ENCODE measurements at places on chromosomes 6 and 20. TPM values are rescaled to one million over a fixed set of nuclear protein-coding genes. Genes with fewer than 3 reads are reported as not detected.
A peak's percentile ranks its signal among the peaks of the same experiment; 100 is the strongest.

GRCh38 chr6:94357381-94357980 lies 938.1 kb upstream of the EPHA7 start:
- DNase-seq = no peak

GRCh38 chr6:6678185-6678671 lies 89.7 kb downstream of the LY86 start:
- no peak for DNase-seq

GRCh38 chr6:195861-196360 lies 96.4 kb upstream of the DUSP22 start:
- peak; percentile 84 for DNase-seq

DNA sequence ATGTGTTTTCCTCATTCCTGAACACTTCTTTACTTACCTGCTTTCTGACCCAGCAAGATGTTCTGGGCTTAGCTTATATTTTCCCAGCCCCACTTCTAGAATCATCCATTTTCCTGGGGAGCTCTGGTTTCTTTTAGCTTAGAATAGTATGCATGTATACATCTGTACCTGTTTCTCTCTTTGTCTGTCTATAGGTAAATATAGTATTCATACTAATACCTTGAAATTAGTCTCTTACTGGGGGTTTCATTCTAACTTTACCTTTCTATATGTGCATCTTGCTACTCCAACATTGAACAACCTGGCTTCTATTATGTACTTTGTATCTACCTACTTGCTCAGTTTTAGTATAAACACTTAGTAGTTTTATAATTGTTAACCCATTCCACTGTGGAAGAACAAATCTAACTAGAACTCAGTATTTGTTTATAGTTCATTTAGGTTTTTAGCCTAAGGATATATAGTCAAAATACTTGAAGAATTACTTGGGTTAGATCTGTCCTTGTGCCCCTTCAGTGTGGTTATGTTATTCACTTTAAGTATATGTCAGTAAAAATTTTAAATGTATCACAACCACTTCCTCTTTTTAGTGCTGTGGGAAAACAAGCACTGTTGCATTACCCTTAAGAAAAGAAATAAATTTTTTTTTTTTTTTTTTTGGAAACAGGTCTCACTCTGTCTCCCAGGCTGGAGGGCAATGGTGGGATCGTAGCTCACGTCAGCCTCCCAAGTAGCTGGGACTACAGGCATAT lies 54.0 kb downstream of the ASXL1 start:
- no peak for DNase-seq

DNA sequence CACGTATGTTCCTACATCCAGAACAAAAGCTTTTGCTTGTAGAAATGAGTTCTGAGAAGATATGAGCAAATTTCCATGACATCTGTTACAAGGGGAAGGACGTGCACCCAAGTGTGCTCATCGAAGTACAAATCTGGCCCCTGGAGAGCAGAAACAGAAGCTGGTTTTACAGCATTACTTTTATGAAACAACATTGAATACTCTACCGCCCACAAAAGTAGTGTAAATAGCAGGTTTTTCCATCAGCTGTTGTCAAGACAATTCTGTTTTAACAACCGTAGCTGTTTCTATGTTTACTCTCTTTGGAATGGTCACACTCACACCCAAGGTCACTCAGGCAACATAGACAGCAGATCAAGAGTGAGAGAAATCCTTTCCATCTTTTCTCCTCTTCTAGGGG lies 114.2 kb upstream of the SSTR4 start:
- no peak for DNase-seq

GRCh38 chr6:17905611-17906592 lies 81.5 kb downstream of the KIF13A start:
- DNase-seq = no peak

DNA sequence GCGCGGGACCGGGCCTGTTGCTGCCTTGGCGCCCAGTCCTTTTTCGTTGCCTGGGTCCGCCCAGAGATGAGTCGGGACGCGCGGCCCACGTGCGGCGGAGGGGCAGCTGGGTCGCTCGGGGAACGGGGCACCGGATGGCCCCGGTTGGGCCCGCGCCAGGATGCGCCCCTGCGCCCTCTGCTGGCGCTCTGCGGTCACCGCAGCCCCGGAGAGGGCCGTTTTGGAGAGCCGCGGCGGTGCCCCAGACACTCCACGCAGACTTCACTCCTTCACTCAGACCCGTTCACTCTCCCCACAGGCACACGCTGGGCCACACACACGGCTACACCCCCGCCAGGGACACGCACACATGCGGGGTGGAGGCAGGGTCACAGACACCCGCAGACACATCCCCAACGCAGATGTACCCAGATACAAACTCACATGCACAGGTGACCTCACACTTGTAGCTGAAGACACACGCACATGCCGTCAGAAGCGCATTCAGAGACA lies 38.8 kb downstream of the SRC start:
- DNase-seq = peak; percentile 85

- DNase-seq = no peak
These were observed 750.5 kb downstream of the FRK start for GRCh38 chr6:115310156-115310555.

GRCh38 chr6:108706649-108707048 lies 141.6 kb upstream of the ARMC2 start:
- DNase-seq = no peak

- peak; percentile 15 for DNase-seq
These were observed 84.8 kb downstream of the TAF4 start for GRCh38 chr20:61980647-61981583.

GRCh38 chr20:44759595-44759994 lies 13.9 kb downstream of the KCNK15 start:
- DNase-seq = no peak

DNA sequence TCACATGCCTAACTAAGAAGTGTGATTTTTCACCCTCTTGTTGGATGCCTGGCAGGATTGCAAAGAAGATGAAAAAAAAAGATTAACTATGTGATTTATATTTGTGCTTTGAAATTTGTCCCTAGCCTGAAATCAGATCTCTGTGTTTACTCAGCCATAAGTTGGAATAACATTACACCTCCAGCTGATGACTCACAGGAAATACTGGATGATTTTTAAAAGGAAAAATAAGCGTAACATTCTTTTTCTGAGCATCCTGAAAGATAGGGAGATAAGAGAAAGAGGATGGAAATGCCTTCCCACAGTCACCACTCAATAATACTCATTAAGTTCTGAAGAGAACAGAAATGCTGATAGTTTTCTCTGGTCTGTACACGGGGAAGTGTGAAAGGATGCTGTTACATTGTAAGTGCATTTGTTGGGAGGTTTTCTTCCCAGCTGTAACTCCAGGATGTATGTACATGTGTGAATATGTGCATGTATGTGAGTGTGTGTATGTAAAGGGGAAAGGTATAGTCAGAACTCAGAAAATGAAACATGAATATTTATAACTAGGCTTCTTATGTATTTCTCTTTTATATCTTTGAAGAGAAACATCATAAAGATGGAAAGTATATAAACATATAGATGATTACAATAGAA lies 37.4 kb upstream of the RIPPLY2 start:
- DNase-seq = no peak

GRCh38 chr6:43715056-43715788 lies 27.6 kb upstream of the MRPS18A start:
- DNase-seq = no peak

- no peak for DNase-seq
These were observed 153.5 kb upstream of the STMND1 start for GRCh38 chr6:16948396-16948795.

- no peak for DNase-seq
These were observed 4.4 kb upstream of the RUNX2 start for GRCh38 chr6:45323656-45324224.

DNA sequence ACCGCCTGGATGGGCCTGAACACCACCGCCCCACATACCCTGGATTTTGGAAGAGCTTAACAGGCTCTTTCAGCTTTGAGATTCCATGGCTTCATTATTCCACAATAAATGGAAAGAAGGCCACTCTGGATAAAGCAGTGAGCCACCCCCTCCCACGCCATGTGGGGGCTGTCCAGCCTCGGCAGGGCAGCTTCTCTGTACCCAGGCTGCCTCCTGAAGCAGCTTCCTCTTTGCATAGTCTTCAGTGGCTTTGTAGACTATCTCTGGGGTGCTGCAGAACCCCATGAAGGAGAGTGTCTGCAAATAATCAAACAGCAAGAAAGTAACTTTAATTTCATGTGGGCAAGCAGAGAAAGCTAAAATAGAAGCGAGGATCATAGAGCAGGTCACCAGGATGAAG lies 96.6 kb upstream of the NXT1 start:
- DNase-seq = no peak

The GRIK2 gene
- not detected for total RNA-seq

The ZNF133 gene
- total RNA-seq = 7.5 TPM

The BACH2 gene
- total RNA-seq = 49.2 TPM

The SSTR4 gene
- total RNA-seq = not detected

The TBC1D22B gene
- total RNA-seq = 14.4 TPM

The NUS1 gene
- 33.6 TPM for total RNA-seq

The PCSK2 gene
- not detected for total RNA-seq

The NR2E1 gene
- total RNA-seq = not detected
